ENCODE measurements at places on chromosomes 16 and 17. TPM values are rescaled to one million over a fixed set of nuclear protein-coding genes. Genes with fewer than 3 reads are reported as not detected.

The ZNF423 gene
- under 0.01 TPM for total RNA-seq

The PRKCA gene
- total RNA-seq: 36.9 TPM

The SLC16A6 gene
- 0.54 TPM for total RNA-seq

DNA sequence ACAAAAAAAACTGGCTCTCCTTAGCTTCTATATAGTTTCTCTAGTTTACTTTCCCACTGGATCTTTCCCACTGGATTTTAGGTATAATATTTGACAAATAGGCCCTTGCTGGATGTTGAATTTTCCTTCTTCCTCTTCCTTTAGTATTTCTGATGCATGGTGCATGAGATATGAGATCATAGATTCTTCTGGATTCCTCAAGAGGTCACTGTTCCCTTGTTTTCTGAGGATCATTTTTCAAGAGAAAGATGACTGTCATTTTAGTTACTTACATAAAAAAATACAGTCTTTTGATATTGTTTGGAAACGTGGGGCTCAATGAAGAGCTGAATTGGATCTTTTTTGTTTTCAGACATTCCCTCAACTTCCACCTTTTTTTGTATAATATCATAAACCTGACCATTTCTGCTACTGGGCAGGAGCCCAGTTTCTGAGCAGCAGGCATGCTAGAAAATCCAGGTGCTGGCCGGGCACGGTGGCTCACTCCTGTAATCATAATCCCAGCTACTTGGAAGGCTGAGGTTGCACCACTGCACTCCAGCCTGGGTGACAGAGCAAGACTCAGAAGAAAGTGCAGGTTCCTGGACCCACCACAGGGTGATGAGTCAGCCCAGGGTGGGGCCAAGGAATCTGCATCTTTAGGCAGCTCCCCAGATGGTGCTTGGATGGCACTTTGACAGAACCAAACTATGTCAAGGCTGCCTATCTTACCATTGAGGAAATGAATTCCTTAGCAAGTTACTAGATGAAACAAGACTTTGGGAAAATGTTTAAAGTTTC lies 70.3 kb downstream of the SDR42E1 start:
- DNase-seq: peak; percentile 64

The PIMREG gene
- 19.4 TPM for total RNA-seq

DNA sequence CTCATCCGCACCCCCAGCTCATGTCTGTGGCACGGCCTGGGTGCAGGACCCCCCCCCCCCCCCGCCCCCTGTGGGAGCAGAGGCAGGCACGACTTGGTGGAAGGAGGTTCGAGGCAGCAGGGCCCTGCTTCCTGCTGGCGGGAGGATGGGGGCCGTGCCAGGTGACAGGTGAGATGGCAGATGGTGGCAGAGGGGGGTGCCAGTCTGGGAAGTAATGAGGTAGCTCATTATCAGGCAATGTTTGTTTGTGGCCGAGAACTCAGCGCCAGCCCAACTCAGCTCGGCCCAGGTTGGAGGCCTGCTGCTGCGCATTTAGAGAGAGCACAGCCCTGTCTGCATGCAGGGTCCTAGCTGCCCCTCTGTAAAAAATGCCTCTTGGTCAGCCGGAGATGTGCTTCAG lies 40.1 kb upstream of the JPH3 start:
- DNase-seq: no peak

- DNase-seq: no peak
These were observed 199.4 kb upstream of the CACNG5 start for GRCh38 chr17:66635386-66636045.

The CHP2 gene
- total RNA-seq: not detected

The ANKRD40CL gene
- not detected for total RNA-seq

DNA sequence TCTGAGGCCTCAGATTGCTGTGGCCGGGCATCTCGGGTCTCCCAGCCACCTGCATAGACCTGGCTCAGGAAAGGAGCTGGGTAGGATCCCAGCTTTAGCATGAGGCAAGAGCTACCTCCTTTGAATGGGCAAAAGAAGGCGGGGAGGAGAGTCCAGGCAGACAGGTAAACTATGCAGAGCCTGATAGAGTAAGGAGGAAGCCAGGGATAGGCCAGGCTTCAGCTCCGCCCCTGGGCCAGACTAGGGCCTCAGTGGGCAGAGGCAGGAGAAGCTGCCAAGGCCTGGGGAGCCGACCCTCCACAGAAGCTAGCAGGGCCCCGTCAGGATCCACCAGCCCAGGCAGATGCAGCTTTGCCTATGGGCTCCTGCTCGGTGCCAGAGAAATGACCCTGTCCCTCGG lies 22.6 kb upstream of the UBE2G1 start:
- no peak for DNase-seq

DNA sequence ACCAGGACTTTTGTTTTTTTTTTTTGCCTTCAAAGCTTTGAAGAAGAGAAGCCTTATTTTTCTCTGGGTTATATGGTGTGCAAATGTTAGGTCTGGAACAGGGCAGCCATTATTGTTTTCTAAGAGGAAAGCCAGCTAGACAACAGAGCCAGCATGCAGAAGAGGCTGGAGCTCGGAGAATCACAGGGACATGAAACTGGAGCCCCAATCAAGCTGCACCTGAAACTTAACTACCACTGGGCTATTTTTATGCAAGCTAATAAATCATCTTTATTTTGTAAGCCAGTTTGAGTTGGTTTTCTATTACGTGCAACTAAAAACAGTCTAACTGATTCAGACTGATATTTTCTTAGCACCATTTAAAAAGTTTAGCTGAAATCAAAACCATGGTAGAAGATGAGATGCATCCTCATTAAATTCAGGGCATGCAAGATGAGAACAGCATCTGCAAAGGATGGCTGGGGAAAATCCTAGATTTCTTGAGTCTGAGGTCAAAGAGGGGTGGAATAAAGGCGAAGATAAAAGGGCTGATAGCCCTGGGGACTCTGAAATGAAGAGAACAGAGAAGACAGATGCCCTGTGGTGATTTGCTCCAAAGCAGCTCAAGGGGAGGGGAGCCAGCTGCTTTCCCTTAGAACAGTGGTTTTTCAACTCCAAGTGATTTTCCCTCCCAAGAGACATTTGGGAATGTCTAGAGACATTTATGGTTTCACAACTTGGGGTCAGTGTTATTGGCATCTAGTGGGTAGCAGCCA lies 177.1 kb upstream of the WSCD1 start:
- DNase-seq: no peak

- no peak for DNase-seq
These were observed 17.1 kb downstream of the ZNHIT3 start for GRCh38 chr17:36503456-36504155.

DNA sequence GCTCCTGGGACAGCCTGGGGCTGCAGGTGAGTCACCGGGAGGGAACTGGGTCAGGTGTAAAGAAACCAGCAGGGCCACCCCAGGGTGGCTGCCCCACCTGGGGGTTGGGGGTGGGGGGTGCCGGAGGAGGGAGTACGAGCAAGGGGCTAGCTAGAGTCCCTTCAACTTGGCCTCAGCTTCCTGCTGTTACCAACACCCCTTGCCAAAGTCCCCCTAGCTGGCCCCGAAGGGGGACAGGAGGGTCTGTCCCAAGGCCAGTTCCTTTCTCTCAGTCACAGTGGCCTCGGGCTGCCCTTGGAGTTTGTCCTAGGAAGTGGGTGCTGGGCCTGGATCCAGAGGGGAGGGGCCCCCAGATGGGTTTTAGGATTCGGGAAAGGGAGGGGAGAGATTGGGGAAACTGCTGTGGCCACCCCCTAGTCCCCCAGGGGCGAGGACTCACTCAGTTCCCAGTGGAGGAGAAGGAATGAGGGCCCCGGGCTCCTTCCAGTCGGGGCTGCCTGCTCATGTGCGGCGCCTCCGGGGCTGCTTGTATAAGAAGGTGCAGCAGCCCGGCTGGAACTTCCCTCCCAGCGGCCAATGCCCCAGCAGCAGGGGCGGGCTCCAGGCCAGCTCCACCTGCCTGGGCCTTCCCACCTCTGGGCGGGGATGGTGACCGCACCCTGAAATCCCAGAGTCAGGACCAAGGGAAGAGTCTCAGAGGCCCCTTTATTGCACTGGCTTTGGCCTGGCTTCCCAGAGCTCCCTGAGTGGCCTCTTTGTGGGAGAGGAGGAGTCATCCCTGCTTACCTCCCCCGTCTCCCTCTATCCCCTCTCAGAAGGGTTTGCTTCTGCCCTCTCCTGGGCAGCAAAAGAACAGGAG lies 7.3 kb downstream of the ARHGAP27 start:
- DNase-seq: peak; percentile 74

The TMC5 gene
- total RNA-seq: not detected

DNA sequence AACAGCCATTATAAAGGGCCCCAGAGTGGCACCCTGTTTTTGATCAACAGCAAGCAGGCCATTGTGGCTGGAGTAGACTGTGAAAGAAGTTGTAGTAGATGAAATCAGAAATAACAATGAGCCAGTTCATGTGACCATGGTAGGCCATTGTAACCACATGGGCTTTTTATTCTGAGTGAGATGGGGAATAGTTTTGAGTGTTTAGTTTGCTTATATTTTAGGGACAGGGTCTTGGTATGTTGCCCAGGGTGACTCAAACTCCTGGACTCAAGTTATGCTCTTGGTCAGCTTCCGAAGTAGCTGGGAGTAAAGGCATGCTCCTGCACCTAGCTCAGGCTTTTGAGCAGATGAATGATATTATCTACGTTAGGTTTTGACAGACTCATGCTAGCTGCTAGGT lies 12.0 kb downstream of the CBFB start:
- peak; percentile 88 for DNase-seq

- DNase-seq: no peak
These were observed 14.3 kb downstream of the MNT start for GRCh38 chr17:2386400-2387085.

GRCh38 chr17:56902348-56902747 lies 11.5 kb downstream of the TRIM25 start:
- DNase-seq: peak; percentile 34

The PLXDC1 gene
- under 0.01 TPM for total RNA-seq

DNA sequence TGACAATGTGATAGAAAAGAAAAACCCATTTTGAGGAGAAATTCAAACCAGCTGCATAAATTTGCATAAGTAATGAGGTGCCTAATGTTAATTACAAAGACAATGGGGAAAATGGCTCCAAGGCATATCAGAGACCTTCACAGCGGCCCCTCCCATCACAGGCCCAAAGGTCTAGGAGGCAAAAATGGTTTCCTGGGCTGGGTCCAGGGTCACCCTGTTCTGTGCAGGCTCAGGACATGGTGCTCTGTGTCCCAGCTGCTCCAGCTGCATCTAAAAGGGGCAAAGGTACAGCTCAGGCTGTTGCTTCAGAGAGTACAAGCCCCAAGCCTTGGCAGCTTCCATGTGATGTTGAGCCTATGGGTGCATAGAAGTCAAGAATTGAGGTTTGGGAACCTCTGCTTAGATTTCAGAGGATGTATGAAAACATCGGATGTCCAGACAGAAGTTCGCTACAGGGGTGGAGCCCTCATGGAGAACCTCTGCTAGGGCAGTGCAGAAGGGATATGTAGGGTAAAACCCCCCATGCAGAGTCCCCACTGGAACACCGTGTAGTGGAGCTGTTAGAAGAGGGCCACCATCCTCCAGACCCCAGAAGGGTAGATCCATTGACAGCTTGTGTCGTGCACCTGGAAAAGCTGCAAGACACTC lies 40.6 kb downstream of the IKZF3 start:
- DNase-seq: no peak

- DNase-seq: no peak
These were observed 7.4 kb downstream of the CBFB start for GRCh38 chr16:67036323-67036741.

The MYO15A gene
- 0.18 TPM for total RNA-seq

The SALL1 gene
- total RNA-seq: 0.90 TPM

DNA sequence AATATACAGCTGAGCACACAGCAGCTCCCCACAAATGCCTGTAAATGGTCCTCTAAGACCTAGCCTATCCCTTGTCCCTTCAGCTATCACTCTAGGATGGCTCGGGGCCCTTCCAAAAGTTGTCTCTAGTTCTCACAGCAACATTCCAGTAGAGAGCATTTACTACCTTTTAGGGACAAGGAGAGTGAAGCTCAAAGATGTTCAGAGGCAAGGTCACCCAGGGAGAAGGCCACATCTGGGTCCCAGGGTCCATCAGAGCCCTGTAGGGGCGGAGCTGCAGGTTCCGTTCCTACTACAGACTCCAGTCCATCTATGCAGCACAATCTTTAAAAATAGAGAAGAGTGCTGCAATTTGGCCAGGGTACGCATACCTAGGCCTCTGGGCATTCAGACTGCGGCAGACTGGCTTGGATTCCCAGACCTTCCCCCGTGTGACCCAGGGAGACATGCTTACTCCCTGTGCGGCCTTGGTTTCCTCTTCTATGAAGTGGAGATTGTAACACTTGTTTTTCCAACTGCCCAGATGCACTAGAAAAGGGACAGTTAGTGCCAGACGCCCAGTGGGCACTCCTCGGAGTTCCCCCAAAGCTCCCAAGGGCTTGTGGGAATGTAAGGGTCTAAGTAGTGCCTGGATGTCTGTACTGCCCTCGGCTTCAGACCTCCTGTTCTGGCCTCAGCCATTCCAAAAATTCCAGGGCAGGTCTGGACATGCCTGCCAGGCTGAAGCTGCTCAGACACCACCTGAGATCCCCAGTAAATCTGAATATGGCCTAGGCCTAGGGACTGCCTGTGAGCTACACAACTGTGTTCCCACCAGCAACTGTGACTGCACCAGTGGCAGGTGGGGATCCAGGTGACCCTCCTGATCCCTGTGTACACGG lies 2.5 kb downstream of the SLC12A4 start:
- no peak for DNase-seq

- no peak for DNase-seq
These were observed 13.8 kb downstream of the AANAT start for GRCh38 chr17:76481071-76481655.

- no peak for DNase-seq
These were observed 31.5 kb downstream of the NLK start for GRCh38 chr17:28074010-28074409.

The ZFPM1 gene
- total RNA-seq: 0.36 TPM

GRCh38 chr17:74786431-74787055 lies 10.4 kb upstream of the NAT9 start:
- DNase-seq: no peak

The FOXN1 gene
- not detected for total RNA-seq

The STAC2 gene
- total RNA-seq: not detected

The CKLF gene
- total RNA-seq: 66.7 TPM

Measured in IMR-90 (cell line).